ENCODE measurements at places on chromosomes 12 and 14. TPM values are rescaled to one million over a fixed set of nuclear protein-coding genes. Genes with fewer than 3 reads are reported as not detected.

DNA sequence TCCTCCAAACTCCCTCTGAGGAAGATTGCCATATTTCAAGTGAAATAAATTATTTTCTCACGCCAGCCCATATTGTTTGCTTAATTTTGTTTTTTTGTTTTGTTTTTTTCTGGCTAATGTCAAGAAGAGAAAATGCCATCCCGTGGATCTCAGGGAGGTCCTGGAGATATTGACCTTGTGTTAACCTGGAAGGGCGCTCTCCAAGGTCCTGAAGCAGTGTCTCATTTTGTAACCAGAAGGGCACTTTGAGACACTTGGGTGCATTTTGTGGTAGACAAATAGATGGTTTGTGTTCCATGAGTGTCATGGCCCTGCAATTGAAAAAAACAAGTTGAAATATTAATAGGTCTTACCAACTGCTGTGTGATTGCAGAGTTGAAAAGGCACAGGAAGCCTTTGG lies 268.9 kb downstream of the SUDS3 start:
- no peak for DNase-seq

Gene CLEC2A
- total RNA-seq = 18.5 TPM

GRCh38 chr14:56964895-56965294 lies 154.6 kb upstream of the OTX2 start:
- no peak for DNase-seq

- DNase-seq = no peak
These were observed 47.1 kb upstream of the CDKN3 start for GRCh38 chr14:54349713-54350112.

DNA sequence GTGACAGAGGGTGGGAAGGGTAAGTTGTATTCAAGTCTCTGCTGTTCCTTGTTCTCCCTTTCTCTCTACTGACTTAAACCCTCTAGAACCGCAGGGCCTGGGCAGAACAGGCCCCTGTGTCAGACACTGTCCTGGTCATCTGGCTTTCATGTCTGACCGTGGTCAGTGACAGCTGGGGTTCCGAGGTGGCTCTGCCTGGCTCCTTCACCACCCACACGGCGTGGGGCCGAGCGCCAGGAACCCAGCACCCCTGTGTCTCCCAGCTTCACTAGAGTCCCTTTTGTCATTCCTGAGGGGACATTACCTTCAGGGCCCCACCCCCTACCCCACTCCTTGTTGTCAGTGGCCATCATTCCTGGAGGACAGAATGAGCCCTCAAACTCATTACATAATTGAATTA lies 168.9 kb downstream of the ADGRD1 start:
- no peak for DNase-seq

- no peak for DNase-seq
These were observed 5.5 kb downstream of the PLEKHG6 start for GRCh38 chr12:6315704-6316597.

DNA sequence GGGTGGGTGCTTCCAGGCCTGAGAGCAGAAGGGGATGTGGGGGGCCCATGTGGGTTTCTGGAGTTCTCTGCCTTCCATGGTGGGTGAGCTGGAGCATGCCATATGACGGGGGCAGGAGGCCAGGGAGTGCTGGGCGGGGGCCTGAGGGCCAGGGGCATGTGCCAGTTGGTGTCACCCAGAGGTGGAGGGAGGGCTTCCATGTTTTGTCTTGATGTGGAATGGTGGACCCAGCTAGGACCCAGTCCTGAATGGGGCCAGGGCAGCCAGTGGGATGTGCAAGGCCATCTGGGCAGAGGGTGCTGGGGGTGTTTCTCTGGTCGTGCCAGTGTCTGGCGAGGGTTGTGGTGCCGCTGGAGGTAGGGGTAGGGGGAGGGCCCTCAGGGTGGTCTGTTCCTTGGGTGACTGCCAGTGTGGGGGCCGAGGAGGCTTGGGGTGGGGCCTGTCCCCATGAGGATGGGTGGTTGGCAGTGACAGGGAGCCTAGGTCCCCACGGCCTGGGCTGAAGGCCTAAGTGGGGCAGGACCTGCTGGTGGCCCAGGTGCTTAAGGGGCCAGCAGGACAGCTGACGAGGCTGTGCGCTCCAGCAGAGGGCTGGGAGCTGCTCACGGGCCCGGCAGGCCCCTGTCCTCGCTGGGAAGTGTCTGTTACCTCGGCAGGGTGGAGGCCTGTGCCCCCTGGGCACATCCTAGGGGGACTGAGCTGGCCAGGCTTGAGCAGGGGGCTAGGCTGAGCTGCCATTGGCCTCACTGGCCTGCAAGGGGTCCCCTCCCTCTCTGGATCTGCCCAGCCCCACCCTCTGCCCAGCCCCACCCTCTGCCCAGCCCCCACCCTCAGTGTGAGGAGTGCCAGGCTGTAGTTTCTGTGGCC lies 26.8 kb downstream of the CEP170B start:
- DNase-seq = no peak

Gene BDKRB1
- total RNA-seq = 0.20 TPM

Gene KERA
- total RNA-seq = 4.8 TPM

- peak; percentile 85 for DNase-seq
These were observed 18.6 kb upstream of the PTGR2 start for GRCh38 chr14:73833034-73833433.

DNA sequence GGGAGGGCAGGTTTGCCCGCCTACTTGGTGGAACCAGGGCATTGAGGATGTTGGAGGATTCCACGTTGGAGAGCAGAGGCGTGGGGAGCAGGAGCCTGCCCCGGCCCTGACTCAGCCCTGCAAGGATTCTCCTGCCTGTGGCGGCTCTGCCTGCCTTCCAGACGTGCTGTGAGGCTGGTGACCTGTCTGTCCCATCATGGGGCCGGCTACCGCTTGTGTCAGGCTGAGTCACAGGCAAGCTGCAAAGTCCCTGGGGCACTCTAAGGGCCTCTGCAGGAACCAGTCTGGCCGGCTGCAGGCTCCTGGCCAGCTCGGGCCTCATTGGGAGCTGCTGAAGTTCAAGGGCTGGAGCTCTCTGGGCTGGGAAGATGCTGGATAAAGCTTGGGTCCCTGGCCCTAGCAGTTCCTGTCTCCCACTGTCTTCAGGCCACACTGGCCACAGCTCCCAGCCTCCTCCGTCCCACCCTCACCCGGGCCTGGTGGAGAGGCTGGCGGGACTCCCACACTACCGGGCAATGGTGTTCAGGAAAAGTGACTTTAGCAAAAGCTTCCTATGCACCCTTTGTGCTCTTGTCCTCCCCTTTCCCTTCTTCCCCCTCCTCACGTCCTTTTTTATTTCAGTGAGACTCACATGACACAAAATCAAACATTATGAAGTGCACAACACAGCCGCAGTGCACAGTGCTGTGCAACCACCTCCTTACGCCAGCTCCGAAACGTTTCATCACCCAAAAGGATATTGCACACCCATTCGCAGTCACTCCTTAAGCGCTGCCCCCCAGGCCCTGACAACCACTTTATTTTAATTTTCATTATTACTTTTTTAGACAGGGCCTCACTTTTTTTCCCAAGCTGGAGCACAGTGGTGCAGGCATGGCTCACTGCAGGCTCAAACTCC lies 22.0 kb upstream of the ULK1 start:
- DNase-seq = no peak

Gene GDF3
- total RNA-seq = not detected

DNA sequence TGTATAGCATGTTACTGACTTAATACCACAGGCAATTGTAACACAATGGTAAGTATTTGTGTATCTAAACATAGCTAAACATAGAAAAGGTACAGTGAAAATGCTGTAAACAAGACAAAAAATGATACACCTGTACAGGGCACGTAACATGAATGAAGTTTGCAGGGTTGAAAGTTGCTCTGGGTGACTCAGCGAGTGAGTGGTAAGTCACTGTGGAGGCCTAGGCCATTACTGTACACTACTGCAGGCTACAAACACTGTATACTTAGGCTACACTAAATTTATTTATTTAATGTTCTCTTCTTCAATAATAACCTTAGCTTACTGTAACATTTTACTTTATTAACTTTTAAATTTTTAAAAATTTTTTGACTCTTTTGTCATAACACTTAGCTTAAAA lies 158.4 kb downstream of the IPO8 start:
- no peak for DNase-seq

- DNase-seq = no peak
These were observed 36.6 kb downstream of the CDKL1 start for GRCh38 chr14:50360093-50360492.

Gene GPR68
- 2.0 TPM for total RNA-seq

Gene GSG1
- total RNA-seq = 0.89 TPM

Gene SERPINA12
- 16.9 TPM for total RNA-seq

Gene NKX2-1
- total RNA-seq = not detected

GRCh38 chr12:49882851-49883464 lies 20.7 kb downstream of the FAIM2 start:
- DNase-seq = no peak

DNA sequence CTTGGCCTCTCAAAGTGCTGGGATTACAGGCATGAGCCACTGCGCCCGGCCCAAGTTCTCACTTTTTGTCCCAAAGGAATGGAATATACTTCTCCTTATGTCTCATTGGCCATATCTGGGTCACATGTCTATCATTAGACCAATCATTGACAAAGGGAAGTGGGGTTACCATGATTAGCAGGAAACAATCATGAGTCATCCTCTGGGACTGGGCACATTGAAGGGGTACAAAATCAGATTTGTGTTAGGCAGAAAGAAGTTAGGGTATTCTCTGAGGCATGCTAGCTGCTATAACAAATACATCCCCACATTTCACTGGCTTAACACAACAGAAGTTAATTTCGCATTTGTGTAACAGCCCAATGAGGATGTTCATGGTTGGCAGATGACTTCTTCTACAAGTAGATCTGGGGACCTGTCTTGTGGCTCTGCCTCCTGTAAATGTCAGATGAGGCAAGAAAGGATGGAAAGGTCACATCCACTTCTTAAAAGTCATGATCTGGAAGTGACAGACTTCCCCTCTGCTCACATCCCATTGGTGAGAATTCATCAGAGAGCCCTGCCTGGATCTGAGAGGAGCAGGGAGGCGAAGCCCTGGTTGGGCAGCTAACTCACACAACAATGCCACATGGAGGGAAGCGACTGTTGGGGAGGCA lies 3.1 kb downstream of the CCDC63 start:
- no peak for DNase-seq

DNA sequence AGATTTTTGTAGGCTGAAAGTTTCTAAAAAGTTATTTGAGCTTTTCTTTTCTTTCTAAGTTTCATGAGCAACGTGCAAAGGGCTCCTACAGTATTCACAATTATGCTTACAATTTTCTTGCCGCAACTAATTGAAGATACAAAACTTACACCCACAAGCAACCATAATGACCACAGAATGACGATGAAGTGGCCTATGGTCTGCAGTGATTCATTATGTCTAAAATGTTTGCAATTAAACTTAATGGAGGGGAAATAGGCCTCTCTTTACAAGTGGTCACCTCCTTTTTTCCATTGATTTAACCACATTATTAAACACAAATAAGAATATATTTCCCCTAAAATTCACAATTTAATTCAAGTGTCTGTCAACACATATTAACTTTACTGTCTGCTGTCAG lies 732.6 kb upstream of the FLRT2 start:
- DNase-seq = no peak

DNA sequence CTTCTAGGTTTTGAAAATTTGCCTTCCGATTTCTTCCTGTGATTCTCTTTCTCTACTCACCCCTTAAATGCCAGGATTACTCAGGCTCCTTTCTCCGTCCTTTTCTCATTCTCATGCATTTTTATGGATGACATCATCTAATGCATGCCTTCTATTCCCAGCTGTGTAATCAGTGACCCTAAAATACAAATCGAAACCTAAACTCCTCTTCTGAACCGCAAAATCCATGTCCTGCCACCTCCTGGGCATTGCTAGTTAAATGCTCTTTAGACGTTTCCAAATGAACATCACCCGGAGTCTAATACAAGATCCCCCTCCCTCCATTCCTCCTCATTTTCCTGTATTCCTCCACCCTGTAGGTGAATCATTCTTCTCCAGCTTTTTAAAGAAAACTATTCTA lies 1703.1 kb upstream of the FLRT2 start:
- DNase-seq = peak; percentile 29

Gene OR6C2
- total RNA-seq = not detected

- DNase-seq = no peak
These were observed 46.3 kb downstream of the PHETA1 start for GRCh38 chr12:111322336-111323250.

DNA sequence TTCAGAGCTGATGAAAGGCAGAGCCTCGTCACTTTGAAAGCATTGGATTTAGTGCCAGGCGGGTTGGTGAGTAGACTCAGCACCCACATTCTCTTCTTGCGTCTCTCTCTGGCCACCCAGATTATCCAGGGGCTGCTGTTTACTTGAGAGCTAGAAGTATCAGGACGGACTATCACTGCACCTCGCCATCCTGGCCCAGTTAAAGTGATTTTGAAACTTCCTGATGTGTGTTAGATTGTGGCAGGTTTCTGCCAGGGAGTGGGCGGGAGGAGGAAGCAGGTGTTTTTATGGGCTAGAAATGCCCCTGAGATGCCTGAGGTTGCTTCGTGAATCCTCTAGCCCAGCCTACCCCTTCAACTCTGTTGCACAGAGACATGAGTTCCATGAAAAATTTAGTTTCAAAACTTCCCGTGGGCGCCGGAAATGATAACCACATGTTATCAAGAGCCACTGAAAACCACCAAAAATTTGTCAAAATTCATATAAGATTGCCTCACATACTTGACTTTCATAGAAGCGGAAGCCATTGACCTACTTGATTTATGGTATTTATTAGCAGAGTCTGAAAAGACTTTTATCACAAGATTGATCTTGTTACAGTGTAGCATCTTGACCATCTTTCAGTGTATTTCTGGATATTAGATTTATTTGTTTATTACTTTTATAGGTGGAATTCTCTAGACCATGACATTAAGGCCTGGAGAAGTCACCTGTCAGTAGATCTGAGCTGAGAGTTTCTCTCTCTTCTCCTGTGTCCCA lies 466.0 kb downstream of the RAD51B start:
- no peak for DNase-seq

DNA sequence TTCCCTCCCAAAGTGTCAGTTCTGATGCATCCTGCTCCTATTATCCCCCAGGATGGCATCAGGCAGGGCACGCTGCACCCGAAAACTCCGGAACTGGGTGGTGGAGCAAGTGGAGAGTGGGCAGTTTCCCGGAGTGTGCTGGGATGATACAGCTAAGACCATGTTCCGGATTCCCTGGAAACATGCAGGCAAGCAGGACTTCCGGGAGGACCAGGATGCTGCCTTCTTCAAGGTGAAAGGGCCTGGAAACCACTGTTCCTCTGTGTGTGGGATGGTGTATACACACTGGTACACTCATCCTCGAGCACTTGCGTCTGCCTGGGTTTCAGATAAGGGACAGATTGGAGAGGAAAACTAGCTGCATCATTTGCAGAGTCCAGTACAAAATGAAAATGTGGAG lies 1.0 kb downstream of the IRF9 start:
- DNase-seq = no peak
